Left cardiac atrium (tissue), 4 donors: ENCODE measurements at places on chromosomes 3 and 15. TPM values are rescaled to one million over a fixed set of nuclear protein-coding genes. Genes with fewer than 3 reads are reported as not detected.

GRCh38 chr3:170222647-170223541 lies 670 bp downstream of the PRKCI start:
- peak; percentile 46 for DNase-seq

GRCh38 chr15:68767833-68768232 lies 52.9 kb downstream of the ANP32A start:
- DNase-seq: no peak

DNA sequence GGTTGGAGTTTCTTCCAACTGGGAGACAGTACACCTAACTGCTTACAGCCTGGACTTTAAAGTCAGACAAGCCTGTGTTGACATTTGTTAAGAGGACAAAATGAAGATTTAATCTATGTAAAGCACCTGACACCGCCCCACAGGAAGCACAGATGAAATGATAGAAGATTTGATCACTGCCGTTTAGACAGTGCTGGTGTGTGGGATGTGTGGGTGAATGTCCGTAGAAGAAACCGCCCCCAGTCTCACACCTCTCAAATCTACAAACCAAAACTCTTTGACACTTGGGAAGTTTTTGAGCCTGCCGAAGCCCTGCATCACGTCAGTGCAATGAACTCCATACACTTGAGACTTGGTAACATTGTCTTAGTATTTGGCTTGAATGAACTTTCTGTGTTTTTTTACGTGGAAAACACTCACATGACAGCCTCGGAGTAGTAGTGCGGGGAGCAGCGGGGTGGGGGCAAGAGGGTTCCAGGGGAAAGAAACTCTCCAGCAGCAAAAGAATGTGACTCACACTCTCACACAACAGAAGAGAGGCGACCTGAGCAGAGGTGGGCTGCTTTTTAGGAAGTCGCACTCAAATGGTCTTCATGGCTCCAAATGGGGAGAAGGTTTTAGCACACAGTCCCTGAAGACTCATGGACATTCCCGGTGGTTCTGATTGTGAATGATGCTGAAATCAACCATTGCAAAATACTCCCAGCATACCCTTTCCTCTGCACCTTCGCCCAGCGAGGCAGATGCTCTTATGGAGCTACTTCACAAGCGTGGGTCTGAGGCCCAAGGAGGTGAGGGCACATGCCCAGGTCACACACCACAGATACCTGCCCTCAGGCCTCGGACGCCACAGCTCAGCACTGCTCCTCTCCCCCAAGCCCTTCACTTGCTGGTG lies 79.2 kb downstream of the SRGAP3 start:
- no peak for DNase-seq

GRCh38 chr3:141405025-141405424 lies 36.7 kb downstream of the ZBTB38 start:
- no peak for DNase-seq

The PPP1R14D gene
- not detected for total RNA-seq

GRCh38 chr3:23238578-23238977 lies 35.5 kb downstream of the UBE2E2 start:
- no peak for DNase-seq

The ZNF35 gene
- total RNA-seq: 13.5 TPM

DNA sequence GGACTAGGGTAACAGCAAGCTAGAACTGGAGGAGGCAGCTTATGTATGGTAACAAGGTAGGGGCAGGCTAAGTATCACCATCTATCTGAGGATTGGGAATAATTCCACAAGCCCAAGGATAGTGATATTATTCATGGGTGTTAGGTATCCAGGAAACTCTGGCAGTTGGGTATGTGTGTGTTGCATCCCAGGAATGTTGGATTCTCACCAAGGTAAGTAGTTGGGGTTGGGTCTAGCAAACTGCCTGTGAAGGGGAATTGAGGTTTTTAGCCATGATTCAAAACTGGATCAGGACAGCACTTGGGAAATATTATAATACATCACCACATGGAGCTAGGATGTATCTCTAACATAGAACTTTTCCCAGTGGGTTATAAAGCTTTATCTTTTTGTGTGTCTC lies 626.4 kb upstream of the GOLIM4 start:
- DNase-seq: no peak

The COL8A1 gene
- 19.4 TPM for total RNA-seq

DNA sequence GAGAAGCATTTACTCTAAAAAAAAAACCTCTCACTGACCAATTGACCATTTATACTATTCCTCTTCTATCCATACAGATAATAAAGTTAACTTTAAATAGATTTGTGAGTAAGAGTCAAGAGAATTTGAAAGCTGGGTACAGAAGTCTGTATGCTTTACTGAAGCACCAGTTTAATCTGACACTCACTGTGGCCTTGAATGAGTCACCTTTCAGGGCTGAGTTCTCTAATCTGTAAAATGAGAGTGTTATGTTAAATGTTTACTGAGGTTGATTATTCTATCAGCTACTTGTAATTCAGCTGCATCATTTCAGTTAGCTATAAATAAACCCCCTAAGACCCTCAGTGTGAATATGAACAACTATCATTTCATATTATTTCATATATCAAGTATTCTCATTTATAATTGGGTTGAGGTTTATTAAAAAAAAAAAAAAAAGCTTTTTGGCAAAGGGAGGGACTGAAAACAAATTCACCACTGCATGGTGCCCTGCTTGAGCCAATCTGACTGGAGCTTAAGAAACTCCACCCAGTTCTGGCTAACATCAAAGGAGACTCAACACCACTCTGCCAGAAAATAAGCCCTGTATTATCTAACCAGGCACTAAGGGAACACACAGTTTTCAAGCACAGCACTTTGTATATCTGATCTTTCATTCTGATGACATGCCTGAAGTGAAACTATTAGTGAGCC lies 2.8 kb downstream of the MAP4 start:
- DNase-seq: peak; percentile 35

The PLCD1 gene
- 10.8 TPM for total RNA-seq
